ENCODE measurements at places on chromosomes 6 and 20. TPM values are rescaled to one million over a fixed set of nuclear protein-coding genes. Genes with fewer than 3 reads are reported as not detected.

The CCDC170 gene
- 0.82 TPM for polyA plus RNA-seq

DNA sequence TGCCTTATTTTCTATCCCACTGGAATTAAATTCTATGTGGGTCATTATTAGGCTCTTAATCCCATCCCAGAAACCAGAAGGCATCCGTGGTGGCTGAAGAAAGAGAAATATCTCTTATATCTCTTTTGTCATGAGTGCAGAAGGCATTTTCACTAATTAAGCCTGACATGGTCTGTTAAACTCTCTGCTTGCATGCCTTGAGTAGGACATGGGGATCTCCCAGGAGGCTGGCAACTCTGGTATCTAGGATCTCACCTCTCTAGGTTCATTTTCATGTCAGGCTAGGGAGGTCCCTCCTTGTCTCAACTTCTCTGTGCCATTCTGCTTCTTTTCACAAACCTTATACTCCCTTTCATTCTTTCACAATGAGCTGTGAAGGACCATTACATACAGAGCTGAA lies 25.3 kb upstream of the GPR63 start:
- no peak for DNase-seq

GRCh38 chr20:38393259-38393658 lies 41.9 kb downstream of the SNHG17 start:
- DNase-seq: no peak

The KCNK15 gene
- 0.28 TPM for polyA plus RNA-seq

DNA sequence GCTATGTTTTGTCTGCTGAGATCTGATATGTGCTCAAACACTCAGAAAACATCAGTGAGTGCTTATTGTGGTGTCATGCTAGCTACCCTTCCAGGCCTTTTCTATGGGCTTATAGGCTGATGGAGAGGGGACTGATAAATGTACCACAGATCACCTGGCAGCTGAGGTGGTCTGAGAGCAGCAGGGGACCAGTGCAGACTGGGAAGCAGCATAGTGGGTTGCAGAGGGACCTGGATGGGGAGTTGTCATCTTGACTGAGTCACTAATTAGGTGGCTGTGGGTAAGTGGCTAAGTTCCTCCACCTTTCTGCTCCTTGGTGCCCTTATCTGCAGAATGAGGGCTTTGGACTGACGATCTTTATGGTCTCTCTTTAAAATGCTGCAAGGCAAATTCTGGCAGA lies 2.8 kb downstream of the TMEM200A start:
- DNase-seq: no peak

- DNase-seq: no peak
Measured at GRCh38 chr20:8438748-8439147, 306.7 kb downstream of the PLCB1 start.

DNA sequence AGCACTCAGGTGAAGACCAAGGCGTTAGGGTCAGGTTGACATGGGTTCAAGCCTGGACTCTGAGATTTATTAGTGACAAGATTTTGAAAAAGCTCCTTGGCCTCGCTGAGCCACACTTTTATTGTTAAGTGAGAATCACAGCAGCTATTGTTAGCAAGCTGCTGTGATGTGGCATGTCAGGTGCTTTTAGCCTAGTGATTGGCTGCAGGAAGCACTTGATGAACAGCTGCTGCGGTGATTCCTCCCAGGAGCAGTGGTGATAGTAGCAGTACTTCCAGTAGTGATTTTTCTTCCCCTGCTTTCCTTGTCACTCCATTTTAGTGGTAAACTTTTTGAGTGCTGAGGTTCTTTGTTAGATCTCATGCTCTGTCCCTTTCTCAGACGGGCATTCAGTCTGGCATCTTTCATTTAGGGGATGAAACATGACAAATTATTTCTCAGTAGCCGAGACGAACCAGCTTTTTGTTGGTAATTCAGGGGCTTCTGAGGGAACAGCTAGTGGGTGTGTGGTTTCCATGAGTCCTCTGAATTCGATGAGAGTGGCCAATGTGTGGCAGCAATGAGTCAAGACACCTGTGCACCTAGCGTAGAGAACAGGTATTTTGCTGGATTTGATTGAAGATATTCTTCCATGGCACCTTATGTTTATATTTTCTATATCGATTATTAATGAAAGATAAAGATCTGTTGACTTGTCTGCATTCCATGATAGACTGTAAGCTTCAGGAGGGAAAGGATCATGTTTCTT lies 696.7 kb downstream of the DHX35 start:
- DNase-seq: no peak

DNA sequence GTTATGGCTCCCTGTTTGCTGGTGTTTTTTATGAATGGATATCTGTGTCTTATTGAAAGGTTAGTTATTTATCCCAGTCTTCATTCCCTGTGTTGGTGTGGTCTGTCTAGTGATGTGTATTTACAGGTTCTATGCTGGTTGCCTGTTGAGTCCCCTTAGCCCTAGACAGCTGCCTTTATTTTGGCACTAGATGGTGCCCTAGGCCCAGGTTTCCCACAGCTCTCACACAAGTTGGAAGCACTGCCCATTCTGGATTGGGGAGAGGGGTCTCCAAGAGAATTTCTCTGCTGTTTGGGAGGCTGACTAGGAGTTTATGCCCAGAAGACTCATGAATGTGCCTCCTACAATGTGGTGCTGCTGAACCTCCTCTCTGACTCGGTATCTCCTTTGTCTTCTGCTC lies 12.4 kb downstream of the GRM1 start:
- no peak for DNase-seq

The FLRT3 gene
- 21.0 TPM for polyA plus RNA-seq

The BICRAL gene
- polyA plus RNA-seq: 14.8 TPM

- DNase-seq: no peak
Measured at GRCh38 chr20:21548390-21549035, 34.6 kb upstream of the NKX2-2 start.

DNA sequence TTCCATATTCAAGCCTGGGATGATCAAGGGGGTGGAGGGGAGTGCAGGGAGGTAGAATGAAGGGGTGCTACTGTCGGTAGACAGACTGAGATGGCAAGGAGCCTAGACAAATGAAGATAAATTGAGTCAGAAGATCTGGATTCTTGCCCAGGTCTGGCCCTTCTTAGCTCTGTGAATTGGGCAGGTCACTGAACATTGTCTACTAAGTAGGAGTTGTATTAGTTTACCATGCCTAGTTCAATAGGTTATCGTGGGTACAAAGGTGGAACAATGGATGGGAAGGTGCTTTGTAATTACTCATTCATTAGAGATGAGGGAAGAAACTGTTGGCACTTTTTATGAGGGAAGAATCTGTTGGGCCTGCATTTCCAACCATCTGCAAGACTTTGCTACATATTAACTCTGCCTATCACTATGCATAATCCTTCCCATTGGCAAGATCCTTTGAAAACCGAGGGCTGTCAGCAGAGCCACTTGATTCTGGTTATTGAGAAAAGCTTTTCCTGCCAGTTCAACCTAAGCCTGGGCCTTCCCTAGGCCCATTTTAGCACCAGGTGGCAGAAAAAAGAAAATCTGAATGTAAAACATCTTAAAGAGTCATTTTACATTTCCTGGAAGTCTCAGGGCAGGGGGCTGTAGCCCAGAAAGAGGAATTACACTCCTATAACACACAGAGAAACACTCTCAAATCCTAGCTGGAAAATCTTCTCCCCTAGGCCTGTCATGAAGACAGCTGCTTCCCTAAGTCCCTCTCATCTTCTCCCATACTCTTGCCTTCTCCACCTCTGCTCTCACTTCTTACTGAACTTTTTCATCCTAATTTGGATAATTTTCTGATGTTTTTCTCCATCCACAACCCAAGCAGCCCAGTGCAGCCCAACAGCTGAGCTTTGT lies 103.5 kb downstream of the CD24 start:
- DNase-seq: no peak

The MDFI gene
- polyA plus RNA-seq: 51.3 TPM

The PHF10 gene
- polyA plus RNA-seq: 85.4 TPM

DNA sequence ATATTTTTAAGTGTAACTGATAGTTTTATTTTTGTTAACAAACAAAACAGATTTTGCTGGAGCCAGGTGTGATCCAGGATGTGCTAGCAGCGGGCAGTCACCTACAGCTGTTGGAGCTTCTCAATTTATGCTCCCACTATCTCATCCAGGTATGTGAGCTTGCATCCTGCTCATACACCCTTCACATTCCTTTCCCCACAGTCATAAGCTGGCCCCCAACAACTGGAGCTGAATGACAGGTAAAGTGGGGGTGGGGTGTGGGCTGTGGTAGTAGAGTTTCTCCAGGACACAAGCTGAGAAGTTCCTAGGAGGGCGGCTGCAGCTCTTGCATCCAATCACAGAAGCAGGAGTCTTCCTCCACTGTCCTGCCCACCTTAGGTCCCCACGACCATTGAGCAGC lies 140.1 kb downstream of the KLHL32 start:
- DNase-seq: no peak

GRCh38 chr6:163702736-163703135 lies 288.2 kb downstream of the QKI start:
- DNase-seq: no peak

The SRC gene
- polyA plus RNA-seq: 13.9 TPM

DNA sequence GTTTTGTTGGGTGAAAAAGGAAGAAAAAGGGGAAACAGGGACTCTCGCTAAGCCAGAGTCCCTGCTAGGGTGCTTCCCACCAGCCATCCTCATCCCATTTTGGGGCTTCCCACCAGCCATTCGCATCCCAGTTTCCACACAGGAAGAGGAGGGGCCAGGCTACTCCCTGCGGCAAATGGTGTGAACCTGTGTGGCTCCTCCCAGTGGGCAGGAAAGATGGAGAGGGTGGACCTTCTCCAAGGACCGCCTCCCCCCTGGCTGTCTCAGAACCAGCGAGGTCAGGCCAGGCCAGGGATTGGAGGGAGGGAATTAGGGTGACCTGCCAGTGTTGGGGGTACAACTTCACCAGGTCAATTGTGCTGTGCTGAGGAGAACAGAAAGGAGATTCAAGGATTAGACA lies 326.9 kb downstream of the PACRG start:
- DNase-seq: no peak

The OR2B3 gene
- polyA plus RNA-seq: not detected

DNA sequence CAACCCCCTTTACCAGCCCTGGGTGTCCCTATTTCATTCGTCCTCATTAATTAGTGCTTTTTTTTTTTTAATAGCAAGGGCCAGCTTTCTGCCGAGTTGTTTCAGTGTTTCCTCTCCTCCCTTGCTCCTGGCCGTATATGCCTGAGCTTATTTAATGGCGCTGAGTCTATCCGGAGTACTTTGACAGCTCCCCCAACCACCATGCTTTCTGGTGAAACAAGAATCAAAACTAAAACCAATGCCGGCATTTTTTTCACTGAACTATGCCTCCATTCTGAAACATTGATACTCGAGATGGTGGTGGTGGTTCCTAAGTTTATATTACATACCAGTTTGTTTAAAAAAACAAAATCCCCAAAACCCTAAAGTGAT lies 1.2 kb downstream of the DCBLD1 start:
- no peak for DNase-seq

DNA sequence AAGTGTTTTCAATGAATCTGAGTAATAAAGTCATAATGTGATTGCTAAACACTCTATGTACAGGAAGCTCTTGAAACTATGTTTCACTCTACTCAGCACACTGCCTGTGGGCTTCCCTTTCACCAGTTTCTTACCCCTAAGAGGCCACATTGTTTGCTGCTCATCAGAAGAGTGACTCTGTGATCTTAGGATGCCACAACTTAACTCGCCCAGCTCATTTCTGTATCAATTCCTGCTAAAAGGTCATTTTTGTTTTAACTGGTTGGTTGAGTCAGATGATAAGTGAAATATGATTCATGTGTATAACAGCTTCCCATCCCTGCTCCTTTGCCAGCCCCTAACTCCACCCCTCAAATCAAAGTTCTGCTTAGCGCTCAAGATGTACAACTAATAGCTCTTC lies 9.8 kb upstream of the NDUFAF4 start:
- no peak for DNase-seq

GRCh38 chr6:20402342-20403069 lies 827 bp downstream of the E2F3 start:
- peak; percentile 65 for DNase-seq

GRCh38 chr6:123064038-123064437 lies 68.0 kb downstream of the CLVS2 start:
- DNase-seq: no peak

DNA sequence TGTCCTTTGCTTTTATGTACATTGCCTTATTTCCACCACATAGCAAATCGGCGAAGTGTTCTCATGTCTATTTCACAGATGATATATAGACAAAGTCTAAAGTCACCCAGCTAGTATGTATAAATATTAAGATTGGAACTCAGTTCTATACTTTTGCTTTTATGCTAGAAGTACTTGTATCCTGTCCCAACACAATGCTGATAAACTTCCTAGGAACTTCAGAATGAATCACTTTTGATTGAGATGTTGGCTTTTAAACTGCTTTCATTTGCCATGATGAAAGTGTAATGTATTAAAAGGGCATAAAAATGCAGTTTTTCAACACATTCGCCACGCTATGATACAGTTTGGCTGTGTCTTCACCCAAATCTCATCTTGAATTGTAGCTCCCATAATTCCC lies 50.8 kb downstream of the GCLC start:
- DNase-seq: no peak
